Vagina (tissue), 2 donors: ENCODE measurements at places on chromosomes 11 and 22. TPM values are rescaled to one million over a fixed set of nuclear protein-coding genes. Genes with fewer than 3 reads are reported as not detected.
A peak's percentile ranks its signal among the peaks of the same experiment; 100 is the strongest.

Gene WNT11
- 6.9 TPM for total RNA-seq

GRCh38 chr11:13116491-13116890, 107.4 kb downstream of the RASSF10 start:
- DNase-seq: no peak

DNA sequence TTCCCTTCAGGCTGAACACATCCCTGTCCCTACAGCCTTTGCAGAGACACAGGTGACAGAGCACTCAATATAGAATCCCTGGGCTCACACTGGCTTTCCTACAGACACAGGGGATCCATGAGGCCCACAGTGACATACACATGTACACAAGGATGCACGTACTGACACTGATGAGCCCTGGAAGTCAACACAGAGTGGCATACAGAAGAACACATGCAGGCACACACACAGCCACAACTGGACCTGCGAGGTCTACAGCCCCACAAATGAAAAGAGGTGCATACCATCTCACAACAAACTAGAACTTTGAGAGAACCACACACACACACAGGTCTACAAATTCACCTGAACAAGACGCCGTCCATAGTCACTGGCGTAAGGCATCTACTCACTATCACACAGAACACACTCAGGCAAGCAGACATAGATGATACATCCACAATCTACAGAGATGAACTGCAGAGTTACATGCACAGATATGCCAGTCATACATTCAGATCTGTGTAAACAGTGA, 3.5 kb upstream of the ZNF74 start:
- DNase-seq: no peak

GRCh38 chr11:47349521-47350095, 2.9 kb downstream of the MYBPC3 start:
- no peak for DNase-seq

- no peak for DNase-seq
Observed at GRCh38 chr11:126682590-126682989, 318.0 kb downstream of the KIRREL3 start.

DNA sequence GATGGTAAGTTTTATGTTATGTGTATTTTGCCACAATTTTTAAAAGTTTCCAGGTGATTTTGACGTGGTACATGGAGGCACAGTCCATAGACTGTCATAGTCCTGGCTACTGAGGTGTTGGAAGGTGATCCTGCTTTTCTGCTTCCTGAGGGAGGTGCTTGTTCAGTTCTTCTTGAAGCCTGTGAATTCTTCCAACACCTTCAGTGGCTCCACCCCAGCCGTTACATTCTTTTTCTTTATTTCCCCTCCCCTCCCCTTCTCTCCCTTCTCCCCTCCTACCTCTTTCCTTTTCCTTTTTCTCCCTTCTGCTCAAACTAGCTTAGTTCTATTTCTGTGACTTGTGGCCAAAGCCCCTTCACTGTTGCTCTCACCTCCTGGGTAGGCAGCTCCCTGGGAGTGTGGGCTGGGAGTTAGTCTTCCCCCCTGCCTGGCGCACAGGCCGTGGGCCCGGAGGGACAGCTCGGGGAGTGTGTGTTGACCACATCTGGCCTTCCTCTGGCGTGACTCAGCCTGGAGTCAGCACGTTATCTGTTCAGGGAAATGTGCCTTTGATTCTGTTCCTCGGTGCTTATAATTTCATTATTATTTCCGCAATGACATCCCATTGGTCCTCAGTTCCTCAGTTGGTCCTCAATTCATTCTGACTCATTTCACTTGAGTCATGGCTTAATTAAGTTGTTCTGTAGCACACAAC, 566.2 kb downstream of the TBC1D22A start:
- DNase-seq: peak; percentile 77

Gene NRIP3
- 1.2 TPM for total RNA-seq

GRCh38 chr11:119481021-119481666, 58.2 kb upstream of the THY1 start:
- DNase-seq: peak; percentile 90

GRCh38 chr11:44817207-44817949, 90.6 kb downstream of the TSPAN18 start:
- no peak for DNase-seq

DNA sequence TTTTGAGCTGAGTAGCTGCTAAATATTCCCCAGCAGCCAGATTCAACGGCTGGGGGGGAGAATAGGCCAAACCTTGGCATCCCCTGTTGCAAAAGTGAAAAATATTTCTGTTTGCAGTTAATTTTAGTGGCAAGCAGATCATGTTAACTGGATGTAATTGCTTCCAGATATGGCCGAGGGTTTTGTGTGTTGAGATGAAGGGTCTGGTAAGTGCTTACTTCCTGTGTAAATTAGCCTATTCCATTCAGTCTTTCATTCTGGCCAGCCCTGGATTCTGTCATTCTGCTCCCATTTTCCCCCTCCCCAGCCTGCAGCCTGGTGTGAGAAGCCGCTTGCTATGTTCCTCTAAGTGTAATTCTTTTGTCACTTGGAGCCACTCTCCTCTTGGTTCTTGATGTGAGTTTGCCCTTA, 17.4 kb downstream of the ZBTB16 start:
- DNase-seq: no peak

DNA sequence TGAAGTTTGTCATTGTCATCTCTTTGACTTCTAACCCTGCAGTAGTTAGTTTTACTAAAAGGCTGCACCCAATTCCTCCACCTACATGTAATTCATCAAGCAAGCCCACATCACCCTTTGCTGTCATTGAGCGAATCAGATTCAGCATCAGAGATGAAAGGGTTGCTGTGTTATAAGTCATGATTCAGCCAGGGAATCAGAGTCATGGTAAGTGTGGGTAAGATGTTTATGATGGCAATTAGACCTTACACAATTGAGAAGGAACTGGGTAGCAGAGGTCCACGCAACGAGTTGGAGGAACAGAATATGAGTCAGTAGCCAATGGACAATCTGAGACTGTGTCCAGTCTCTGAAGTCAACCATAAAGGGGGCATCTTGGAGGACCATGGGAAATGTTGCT, 162.8 kb upstream of the SNX19 start:
- no peak for DNase-seq

GRCh38 chr11:15010865-15011264, 38.7 kb upstream of the CALCA start:
- DNase-seq: no peak

- no peak for DNase-seq
Observed at GRCh38 chr22:27779643-27780042, 21.9 kb downstream of the MN1 start.

GRCh38 chr11:35927682-35928081, 16.2 kb upstream of the LDLRAD3 start:
- DNase-seq: peak; percentile 97

Gene TRIM49
- total RNA-seq: not detected

- no peak for DNase-seq
Observed at GRCh38 chr11:78254268-78254667, 65.5 kb downstream of the USP35 start.

Gene SERPIND1
- total RNA-seq: not detected

DNA sequence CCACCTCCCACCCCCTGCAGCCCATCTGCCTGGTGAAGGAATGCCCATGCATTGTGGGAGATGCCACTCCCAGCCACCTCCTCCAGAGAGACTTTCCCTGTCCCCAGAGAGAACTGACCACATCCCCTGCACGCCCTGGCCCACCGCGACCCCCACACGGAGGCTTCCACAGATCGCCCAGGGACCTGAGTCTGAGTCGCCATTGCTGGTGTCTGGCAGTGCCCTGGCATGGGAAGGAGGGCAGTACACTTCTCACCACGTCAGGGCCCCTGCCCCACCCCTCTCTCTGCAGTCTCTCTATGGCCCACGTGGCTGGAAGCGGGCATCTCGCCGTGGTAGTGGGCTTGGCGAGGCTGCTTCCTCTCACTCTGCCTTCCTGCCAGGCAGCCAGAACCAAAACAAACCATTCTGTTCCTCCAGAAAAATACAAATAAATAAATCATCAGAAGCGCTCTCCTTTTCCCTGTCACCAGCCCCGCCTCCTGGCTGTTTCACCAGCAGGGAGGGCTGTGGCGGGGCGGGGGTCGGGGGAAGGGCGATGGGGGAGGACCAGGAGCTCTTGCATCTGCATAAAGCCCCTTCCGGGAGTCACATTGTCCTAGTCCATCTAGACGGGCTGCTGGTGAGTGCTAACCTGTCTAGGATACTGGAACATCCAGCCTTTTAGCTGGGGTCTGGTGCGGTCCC, 20.9 kb downstream of the SHISAL1 start:
- DNase-seq: no peak

DNA sequence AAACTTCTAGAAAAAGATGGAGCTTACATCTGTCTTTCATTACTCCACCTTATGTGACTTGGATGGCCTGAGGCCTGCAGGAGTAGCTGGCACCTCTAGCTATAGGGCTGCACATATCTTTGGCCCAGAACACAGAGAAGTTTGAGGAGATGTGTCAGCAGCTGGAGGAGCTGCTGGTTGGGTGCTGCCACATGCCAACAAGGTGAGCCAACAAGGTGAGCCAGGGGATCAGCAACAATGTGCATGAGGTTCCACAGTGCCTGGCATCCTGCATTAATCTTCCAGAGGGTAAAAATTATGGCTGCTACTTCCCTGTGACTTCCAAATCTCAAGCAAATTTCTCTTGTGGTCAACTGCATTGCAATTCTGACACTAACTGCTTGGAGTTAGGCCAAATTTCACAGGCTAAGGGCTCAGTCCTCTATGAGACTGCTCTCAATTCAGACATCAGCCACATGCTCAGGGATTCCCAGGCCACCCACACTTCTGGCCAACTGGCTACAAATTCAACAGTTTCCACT, 16.0 kb downstream of the RBM7 start:
- DNase-seq: no peak

DNA sequence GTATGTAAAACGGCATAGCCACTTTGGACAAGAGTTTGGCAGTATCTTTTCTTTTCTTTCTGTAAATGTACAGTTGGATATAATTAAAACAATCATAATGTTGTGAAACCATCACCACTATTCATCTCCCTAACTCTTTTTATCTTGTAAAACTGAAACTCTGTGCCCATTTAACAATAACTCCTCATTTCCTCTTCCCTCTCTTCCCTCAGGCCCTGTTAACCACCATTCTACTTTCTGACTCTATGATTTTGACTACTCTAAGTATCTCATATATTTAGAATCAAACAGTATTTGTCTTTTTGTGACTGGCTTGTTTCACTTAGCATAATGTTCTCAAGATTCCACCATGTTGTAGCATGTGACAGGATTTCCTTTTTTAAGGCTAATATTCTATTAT, 10.2 kb downstream of the SCUBE2 start:
- no peak for DNase-seq
